ENCODE measurements at places on chromosomes 16 and 17. TPM values are rescaled to one million over a fixed set of nuclear protein-coding genes. Genes with fewer than 3 reads are reported as not detected.

DNA sequence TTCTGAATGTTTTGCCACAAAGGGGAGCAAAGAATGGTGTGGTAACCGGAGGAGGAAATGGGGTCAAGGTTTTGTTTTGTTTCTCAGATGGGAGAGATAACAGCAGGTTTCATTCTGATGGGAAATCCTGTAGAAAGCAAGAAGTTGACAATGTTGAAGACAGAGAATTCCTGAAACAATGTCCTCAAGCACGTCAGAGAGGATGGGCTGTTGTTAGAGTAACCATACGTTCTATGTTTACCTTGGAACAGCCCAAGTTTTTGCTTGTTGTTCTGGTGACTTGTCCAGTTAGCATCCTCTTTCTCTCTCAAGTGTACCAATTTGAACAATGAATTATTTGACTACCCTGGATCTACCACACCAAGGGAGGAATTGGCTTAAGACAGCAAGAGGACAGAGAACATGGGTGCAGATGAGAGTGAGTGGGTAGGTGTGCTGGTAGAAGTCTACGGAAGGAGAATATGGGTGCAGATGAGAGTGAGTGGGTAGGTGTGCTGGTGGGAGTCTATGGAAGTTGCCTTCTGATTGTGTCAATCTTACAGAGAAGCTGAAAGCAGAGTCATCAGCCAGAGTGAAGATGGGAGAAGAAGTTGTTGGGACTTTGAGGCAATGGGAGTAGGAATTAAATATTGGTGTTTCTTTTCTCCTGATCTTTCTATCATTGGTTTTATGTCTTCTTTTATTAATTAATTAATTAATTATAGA, 14.8 kb upstream of the NSRP1 start:
- DNase-seq, result no peak

GRCh38 chr17:29279397-29280070, 14.4 kb downstream of the NUFIP2 start:
- DNase-seq, result no peak

GRCh38 chr16:69711115-69711740, 15.1 kb downstream of the NQO1 start:
- DNase-seq, result no peak

DNA sequence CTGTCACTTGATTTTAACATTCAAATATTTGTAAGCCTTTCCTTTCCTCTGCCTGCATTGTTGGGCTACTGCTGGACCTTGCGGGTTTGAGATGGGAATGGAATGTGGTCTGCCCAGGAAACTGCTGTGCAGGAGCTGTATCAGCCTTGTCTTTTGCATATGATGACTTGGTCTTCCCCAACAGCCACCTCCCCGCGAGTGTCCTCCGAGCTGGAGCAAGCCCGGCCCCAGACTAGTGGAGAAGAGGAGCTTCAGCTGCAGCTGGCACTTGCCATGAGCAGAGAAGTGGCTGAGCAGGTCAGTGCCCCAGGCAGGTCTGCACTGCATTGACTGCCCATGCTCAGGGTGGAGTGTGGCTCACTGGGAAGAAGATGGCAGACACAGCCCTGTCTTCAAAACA, 52.8 kb downstream of the B9D1 start:
- no peak for DNase-seq

The SEPTIN12 gene
- total RNA-seq, result not detected
